ENCODE measurements at places on chromosomes 7 and 10. TPM values are rescaled to one million over a fixed set of nuclear protein-coding genes. Genes with fewer than 3 reads are reported as not detected.
A peak's percentile ranks its signal among the peaks of the same experiment; 100 is the strongest.

DNA sequence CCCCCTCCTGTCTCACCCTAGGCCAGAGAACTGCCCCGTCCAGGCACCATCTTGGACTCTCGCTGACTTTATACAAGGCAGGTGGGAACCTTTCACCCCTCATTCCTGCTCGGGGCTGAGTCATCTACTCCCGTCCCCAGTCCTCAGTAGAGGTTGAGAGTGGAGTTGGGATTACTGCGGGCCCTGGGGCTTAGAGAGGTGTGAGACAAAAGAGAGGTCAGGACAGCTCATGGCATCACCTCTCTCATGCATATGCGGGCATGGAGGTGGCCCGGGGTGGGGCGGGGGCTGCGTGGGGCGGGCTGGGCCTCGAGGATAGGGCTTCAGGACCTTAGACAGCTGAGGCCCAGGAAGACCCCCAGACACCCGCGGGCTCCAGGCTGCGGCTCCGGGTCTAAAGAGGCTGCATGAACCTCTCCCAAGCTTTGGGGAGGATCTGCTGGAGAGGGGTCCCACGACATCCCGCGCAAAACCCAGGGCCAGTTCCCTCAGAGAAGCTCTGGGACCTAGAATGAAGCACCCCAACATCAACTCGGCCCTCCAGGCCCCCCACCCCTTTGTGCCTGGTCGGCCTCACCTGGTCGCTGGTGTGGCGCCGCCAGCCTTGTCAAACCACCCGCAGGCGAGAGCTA lies 317 bp downstream of the PDZD7 start:
- DNase-seq, result no peak

IDI2 gene
- polyA plus RNA-seq, result not detected

DNA sequence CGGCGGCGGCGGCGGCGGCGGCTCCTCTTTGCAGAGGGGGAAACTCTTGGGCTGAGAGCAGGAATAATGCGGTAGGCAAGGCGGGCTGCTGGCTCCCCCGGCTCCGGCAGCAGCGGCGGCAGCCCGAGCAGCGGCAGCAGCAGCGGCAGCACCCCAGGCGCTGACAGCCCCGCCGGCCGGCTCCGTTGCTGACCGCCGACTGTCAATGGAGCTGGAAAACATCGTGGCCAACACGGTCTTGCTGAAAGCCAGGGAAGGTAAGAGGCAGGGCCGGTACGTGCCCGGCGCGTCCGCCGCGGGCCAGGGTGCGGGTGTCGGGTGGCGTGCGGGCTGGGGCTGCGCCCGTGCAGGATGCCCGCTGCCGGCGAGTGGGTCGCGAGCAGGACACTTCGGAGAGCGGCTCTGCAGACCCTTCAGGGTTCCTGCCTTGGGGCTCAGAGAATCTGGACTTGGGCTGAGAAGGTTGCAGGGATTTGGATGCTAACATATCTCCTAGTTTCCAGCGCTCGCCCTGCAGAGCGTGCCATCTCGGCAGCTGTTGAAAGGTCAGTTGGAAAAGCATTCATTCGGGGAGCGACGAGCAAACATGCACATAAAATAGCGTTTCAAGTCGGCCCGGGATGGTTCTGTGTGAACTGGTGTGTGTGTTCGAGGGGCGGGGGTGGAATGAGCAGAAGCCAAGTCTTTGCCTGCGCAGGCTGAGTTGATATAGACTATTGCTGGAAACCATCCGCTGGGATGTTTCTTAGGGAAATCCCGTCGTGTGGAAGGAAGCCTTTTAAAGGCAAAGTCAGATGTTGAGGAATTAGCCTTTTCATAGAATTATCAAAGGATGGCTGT lies 562 bp downstream of the GRK5 start:
- no peak for DNase-seq

GRCh38 chr7:19390795-19391194 lies 245.6 kb upstream of the FERD3L start:
- DNase-seq, result no peak

RSPH10B2 gene
- polyA plus RNA-seq, result not detected

TET1 gene
- polyA plus RNA-seq, result 0.08 TPM

CREB5 gene
- 44.2 TPM for polyA plus RNA-seq

DNA sequence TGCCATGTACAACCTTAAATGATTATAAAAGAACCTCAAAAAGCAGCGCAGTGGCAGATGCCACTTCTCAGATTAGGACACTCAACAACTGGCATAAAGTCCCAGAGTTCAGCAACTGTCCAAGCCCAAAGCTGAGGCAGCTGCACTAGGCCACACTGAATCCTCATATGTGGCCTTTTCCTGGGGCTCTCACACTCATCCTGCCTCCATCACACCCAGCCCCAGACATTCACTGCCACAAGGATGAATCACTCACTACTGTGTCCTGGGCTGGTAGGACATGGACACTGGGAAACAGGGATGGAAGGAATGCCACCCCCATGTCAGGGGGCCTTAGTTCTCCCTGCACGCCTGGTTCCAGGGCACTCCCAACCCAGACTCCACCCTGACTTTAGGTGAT lies 547.7 kb downstream of the TNS3 start:
- DNase-seq, result no peak

CYP2C8 gene
- not detected for polyA plus RNA-seq

C10orf53 gene
- polyA plus RNA-seq, result not detected

AKR1C3 gene
- polyA plus RNA-seq, result 2.4 TPM

SMKR1 gene
- not detected for polyA plus RNA-seq

- DNase-seq, result no peak
These were observed 968.6 kb upstream of the ZNF722 start for GRCh38 chr7:63030061-63030460.

PAOX gene
- polyA plus RNA-seq, result 3.9 TPM

- no peak for DNase-seq
These were observed 270.1 kb upstream of the TPK1 start for GRCh38 chr7:145106001-145106400.

DNA sequence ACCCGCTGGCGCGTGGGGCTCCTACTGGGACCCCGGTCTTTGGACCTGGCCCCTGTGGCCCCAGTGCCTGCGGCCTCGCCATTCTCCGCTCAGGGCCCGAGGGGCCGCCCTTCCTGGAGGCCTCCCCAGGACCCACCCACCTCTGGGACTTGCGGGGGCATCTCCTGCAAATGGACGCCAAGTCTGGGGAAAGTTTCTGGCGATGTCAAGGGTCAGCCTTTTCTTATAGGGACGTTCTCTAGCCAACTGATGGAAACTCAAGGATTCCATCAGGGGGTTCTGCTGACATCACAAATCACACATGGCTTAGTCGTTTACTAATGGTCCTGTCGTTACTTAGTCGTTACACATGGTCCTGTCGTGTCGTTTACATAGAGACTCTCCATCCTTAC lies 57.7 kb upstream of the RHOBTB1 start:
- no peak for DNase-seq

- peak; percentile 39 for DNase-seq
These were observed 43.9 kb upstream of the GRB10 start for GRCh38 chr7:50826371-50827172.

- no peak for DNase-seq
These were observed 34.7 kb downstream of the ANXA11 start for GRCh38 chr10:80170641-80171040.

DNA sequence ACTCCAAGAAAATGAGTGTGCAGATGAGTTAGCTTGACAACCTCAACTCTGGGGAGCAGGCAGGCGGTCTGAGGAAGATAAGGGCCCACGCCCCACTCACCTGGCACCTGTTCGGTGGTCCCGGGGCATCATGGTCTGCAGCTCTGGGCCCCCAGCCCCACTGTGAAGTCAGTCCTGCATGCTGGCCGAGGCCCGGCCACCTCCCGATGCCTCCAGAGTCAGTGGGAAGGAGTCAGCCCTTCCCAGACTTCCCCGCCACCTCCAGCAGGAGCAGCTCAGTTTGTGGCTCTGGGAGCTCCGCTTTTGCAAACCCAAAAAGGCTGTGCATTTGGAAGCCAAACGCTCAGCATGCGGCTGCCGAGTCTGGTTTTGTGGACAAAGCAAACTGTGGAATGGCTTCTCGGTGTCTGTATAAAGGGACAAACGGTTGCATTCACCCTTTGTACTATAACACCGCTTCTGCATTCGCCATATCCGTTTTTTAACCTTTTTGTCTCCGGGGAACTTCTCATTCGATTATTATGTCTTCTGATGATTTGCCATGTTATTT lies 167.3 kb downstream of the CCDC3 start:
- DNase-seq, result no peak

LIPM gene
- not detected for polyA plus RNA-seq

ACTL6B gene
- polyA plus RNA-seq, result not detected

DNA sequence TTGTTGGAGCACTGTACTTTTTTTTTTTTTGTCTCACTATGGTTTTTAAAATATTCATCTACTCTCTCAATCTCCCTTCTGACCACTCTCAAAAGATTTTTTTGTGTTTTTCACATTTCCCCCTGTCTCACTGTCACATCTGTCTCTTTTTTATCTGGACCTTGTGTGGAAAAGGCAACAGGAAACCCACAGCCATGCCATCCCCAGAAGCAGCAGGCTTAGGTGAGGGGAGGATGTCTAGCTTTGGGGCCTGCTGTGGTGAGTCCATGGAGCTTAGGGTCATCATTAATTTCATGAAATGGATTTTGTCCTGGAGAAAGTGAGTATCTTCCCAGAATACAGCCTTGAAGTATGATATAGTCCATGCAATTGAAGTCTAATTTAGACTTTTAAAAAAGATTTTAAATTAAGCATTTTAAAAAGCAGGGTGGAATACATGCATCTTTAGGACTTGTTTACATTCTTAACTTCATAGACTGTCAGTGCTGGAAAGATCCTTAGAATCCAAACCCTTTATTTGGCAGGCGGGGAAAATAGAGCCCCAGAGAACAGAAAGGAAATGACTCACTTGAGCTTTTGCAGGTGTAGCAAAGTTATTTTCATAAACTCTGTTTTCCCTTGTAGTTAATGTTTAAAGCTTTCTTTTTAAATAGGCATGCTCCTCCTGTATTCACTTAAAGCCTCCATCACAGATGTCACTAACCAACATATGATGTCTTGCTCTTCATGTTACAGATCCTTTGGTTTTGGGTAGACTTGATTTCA lies 25.1 kb downstream of the MINDY4 start:
- no peak for DNase-seq

DNA sequence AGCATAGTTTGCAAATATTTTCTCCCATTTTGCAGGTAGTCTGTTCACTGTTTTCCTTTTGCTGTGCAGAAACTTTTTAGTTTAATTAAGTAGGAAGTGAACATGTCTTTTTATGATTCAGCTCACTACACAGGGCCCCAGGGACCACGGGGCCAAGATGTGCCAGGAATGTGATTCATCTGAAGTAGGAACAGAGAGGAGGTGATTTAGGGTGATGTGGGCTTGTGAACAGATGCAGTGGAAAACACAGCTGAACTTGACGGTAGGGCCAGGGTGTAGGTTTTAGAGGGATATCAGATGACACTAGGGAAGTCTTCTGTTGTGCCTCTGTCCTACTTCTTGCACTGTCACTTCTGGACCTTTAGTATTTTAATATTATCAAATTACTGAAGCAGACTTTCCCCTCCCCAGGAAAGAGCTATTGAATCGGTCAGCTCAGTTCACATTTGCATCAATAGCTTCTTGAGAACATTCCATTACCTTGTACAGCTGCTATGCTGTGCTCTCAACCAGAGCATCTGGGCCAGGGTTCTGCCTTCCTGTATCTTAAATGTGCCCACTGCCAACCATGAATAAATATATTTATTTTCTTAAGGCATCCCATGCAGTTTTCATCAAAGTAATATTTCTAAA lies 96.9 kb downstream of the OSBPL3 start:
- no peak for DNase-seq

TAC1 gene
- not detected for polyA plus RNA-seq

CNNM1 gene
- not detected for polyA plus RNA-seq

TMEM213 gene
- not detected for polyA plus RNA-seq

DNA sequence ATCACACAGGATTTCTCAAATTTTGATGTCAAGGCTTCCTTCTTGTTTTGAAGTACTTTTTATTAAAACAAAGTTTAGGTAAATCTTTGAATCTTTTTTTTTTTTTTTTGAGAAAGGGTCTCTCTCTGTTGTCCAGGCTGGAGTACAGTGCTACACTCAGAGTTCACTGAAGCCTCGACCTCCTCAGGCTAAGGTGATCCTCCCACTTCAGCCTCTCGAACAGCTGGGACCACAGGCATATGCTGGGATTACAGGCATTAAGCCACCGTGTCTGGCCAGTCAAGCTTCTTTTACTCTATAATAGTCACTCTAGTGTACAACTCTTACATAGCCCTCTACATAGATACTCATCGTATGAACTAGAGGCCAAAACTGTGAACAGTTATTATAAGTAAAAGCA lies 3.4 kb downstream of the RUFY2 start:
- DNase-seq, result no peak

OR9A2 gene
- not detected for polyA plus RNA-seq

VWA2 gene
- not detected for polyA plus RNA-seq

- DNase-seq, result no peak
These were observed 22.6 kb upstream of the VOPP1 start for GRCh38 chr7:55594870-55595269.

GRCh38 chr7:135855846-135856245 lies 107.2 kb upstream of the FAM180A start:
- DNase-seq, result no peak
